ENCODE measurements at places on chromosomes 6 and 20. TPM values are rescaled to one million over a fixed set of nuclear protein-coding genes. Genes with fewer than 3 reads are reported as not detected.

The RNASET2 gene
- total RNA-seq: 44.3 TPM

The TNF gene
- total RNA-seq: 30.7 TPM

The BTNL2 gene
- not detected for total RNA-seq

- no peak for DNase-seq
Measured at GRCh38 chr6:160435935-160436334, 87.8 kb downstream of the SLC22A3 start.

- DNase-seq: no peak
Measured at GRCh38 chr20:20411402-20411801, 43.5 kb downstream of the INSM1 start.

GRCh38 chr6:107707346-107708275 is 116.5 kb downstream of the SCML4 start:
- DNase-seq: no peak

DNA sequence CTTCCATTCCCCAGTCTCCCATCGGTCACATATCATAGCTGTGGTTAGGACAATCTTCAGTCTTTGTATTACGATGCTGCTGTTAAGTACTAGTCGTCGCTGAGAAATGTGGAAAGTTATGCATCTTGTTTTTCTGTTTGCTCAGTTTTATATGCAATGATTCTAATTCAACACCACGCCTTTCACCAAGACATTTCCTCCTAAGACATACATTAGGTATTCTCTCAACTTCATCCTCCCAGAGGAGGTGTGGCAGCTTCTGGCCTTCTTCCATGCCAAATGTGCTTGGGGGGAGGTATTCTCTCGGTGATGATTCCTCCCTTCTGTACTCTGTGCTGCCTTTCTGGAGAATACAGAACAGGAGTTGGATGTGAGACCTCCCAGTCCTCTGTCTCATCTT is 66.1 kb downstream of the B4GALT5 start:
- no peak for DNase-seq

- no peak for DNase-seq
Measured at GRCh38 chr6:163707387-163708355, 293.2 kb downstream of the QKI start.

DNA sequence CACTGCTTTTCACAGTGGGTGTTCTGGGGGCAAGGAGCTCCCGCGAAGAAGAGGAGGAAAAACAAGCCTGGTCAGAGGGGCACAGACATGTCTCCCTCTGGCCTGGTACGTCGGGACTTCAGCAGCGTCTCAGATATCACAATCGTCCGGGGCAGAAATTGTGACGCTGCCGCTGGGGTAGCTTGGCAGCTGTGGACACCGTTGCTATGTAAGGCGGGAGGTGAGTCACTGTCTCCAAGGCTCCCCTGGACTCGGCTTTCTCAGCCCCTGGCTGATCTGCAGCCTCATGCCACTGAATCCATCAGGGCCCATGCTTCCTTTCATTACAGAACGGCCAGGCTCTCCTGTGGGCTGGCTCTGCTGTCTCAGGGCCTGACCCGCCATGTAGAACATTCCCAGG is 98.7 kb downstream of the SULF2 start:
- DNase-seq: no peak

DNA sequence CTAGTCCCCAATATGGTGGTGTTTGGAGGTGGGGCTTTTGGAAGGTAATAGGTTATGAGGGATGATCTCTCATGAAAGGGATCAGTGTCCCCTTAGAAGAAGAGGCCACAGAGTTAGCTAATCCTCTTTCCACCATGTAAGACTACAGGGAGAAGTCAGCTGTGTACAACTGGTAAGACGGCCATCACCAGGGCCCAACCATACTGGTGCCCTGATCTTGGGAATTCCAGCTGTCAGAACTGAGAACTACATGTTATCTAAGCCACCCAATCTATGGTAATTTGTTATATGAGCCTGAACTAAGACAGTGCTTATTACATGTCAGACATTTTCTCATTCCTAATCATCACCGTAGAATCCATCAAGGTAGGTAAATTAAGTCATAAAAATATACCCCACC is 77.7 kb upstream of the ZNF217 start:
- DNase-seq: no peak
